Suprapubic skin (tissue), 4 donors: ENCODE measurements at places on chromosomes 5 and 9.

DNA sequence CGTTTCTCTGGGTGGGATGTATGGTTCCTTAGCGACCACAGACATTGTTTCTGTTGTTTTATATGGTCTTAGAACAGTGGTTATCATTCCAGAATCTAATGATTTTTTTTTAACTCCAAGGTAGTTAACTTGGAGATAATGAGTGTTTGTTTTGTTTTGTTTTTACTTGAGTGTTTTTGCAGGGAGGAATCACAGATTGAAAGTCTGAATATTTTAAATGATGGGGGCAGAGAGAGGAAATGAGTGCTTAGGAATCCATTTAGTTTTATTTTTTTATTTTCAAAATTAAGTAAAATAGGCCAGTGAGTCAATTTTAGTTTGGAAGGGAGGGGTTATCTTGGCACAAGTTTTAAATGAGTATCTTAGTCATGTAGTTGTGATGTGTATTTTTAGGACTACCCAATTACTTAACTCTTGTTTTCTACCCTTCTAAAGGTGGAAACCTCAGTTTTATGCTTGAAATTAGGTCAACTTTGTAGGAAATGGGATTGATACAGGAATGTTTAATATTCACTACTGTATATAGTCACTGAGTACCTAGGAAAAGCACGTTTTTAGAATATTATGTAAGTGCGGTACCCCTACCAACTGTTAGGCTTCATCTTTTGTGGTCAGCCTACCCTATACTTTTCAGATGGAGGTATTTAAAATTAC, 2.0 kb downstream of the UBE2R2 start:
- no peak for DNase-seq

GRCh38 chr5:1214163-1214935, 10.8 kb upstream of the SLC6A18 start:
- no peak for DNase-seq

GRCh38 chr9:1979741-1980367, 35.3 kb upstream of the SMARCA2 start:
- peak; percentile 64 for DNase-seq

DNA sequence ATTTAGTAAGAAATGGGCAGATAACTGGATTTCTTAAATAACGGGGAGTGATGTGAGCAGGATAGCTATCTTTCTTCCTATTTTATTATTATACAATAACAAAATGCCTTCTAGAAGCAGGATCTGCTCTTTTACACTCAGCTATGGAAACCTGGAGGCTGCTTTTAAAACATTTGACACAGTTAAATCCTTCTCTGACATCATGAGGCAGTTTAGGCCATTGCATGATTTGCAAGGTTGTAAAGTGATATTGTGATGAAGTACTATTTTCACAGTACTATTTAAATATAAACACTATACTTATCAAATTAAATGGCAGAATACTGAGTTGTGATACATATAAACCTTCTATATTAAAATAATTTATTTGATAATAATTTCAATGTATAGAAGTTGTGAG, 93.9 kb downstream of the ZSWIM6 start:
- no peak for DNase-seq

GRCh38 chr9:107239474-107239873, 43.6 kb upstream of the RAD23B start:
- DNase-seq: no peak

DNA sequence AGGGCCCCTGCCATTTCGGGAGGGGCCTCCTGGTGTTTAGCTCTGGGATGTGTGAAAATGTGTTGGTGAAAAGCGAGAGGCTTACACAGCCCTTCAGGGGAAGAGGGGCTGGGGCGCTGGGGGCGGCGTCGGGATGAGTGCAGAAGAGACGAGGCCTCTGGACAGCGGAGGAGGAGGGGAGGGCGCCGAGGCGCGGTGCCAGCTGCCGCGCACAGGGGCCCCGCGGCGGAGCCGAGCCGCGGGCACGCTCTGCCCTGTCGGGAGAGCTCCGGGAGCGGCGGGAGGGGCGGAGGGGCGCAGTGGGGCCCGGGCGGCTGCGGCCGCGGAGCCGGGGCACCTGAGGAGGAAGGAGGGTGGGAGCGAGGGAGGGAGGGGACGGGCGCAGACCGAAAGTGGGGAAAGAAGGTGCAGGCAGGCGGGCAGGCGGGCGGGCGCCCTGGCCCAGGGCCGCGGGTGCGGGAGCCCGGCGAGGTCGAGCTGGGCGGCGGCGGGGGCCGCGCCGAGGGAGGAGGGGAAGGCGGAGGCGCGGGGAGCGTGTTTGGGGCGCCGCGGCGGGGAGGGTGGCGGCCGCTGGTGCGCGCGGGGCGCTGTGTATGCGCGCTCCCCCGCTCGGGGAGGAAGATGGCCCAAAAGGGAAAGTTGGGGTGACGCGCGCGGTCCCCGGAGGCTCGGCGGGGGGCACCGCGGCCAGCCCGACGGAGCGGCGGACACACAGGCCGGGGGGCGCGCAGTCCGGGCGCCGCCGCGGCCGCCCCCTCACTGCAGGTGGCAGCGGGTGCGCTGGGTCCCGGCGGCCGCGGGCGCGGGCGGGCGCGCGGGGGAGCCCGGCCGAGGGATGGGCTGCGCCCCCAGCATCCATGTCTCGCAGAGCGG, at the start of gene PDE8B:
TSS of gene PDE8B (plus strand) at position 590 of the 873 bp plus-strand sequence. CDS start at position 836, 246 bp downstream.
- DNase-seq: no peak

DNA sequence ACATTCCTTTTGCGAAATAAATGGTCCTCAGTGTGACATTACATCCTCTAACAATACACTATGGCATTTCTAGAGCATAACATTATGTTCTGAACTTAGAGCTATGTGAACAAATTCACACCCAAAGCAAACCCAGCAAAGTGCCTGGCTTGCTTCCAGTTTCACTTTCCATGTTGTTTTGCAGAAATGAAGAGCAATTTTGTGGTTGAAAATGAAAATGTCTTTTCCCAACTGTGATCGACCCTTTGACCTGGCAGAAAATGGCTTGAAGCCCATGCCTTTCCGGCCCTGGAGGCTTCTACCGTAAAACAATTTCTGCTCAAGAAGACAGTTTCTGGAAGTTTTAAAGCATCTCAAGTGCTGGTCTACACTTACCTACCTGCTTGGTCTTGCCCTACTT, 344.7 kb upstream of the RGMB start:
- no peak for DNase-seq

GRCh38 chr5:171757853-171758535, 27.6 kb upstream of the SMIM23 start:
- DNase-seq: no peak

DNA sequence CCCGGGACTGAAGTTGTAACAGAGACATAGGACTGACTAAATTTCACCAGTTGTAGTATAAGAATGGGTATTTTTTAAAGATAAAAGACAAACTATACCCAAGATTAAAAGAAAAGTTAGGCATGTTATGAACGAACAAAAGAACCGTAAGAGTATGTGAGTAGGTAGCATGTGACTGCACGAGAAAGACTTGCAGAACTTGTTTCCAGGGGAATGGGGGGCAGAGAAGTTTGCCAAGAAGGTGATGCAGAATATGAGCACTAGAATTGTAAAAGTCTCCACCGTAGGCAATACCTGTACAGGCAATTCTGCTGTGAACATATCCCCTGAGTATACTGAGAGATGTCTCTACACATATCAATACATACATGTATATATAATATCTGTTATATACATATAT, 614.7 kb downstream of the PRELID2 start:
- no peak for DNase-seq

DNA sequence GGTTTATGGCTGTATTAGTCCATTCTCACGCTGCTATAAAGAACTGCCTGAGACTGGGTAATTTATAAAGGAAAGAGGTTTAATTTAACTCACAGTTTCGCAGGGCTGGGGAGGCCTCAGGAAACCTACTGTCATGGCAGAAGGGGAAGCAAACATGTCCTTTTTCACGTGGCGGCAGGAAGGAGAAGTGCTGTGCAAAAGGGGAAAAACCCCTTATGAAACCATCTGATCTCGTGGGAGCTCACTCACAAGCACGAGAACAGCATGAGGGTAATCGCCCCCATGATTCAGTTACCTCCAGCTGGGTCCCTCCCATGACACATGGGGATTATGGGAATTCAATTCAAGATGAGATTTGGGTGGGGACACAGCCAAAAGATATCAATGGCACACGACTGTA, 13.9 kb downstream of the LRRC70 start:
- no peak for DNase-seq

DNA sequence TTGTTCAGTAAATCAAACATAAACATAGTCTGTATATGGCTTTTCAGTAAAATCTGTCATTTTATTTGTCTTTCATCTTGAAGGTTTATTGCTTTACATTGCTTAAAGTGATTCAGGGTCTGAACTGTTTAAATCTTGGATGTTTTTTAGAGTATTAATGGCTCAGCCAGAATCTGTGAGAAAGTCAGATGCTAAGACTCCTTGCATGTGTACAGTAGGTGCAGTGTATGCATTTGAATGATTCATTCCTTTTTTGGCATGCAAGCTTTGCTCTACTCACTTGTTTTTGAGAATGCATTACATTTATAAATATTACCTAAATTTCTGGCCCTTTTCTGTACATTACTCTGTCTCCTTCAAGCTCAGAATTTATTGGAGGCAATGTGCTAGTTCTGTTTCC, 271.0 kb upstream of the RIOK2 start:
- no peak for DNase-seq

DNA sequence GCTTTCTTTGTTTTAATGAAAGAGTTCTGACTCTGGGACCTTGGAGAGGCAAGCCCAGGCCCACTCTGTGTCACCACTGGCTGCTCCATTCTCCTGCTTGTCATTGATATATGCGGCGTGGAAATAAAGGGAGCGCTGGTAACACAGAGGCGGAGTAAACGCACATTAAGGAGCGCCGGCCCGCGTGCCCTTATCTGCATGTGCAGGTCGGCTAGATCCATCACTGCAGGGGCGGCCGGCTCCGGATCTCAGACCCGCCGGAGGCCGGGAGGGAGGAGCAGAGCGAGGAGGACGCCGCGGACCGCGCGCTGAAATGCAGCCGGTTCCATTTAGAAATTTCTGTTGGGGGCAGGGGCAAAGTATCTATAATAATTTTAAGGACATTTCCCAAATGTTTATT, 70.8 kb downstream of the MRPL36 start:
- peak; percentile 39 for DNase-seq

GRCh38 chr5:173396311-173396993, 68.2 kb upstream of the STC2 start:
- no peak for DNase-seq

- no peak for DNase-seq
Measured at GRCh38 chr5:40277161-40277906, 402.4 kb upstream of the PTGER4 start.

- DNase-seq: no peak
Measured at GRCh38 chr5:145739843-145740242, 95.3 kb downstream of the PRELID2 start.

- peak; percentile 44 for DNase-seq
Measured at GRCh38 chr5:176781054-176781375, 29.3 kb upstream of the UNC5A start.

DNA sequence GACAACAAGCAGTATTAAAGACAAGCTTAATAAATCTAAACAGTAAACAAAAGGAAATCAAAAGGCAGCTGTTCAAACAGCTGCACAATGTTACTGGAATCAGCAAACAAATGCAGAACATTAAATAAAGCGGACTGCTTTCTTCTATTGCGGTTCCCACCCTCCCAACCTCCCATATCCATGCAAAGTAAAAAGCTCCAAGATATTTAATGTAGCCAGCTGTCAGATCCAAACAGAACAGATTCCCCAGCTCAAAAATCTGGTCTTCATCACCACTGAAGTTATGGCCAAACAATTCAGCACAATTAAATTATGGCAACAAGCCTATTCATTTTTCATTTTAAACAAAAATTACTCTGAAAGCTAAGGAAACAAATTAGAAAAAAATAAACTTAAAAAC, 75.9 kb downstream of the SLC38A9 start:
- no peak for DNase-seq

DNA sequence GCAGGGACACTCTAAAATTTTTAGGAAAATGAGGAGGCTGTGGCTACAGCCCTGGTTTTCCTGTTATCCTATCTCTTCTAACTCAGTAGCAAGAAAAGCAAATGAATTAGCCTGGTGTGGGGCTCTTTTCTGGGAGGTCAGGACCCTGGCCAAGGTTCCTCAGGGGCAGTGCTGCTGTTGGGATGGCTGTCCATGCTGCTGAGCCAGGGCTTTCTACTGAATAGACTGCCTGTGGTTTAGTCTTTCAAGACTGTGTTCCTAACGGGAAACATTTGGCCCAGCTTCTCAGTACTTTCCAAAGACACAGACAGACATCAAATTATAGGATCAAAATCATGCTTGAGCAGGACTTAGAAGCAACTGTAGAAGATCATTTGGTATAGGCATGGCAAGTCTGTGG, 18.1 kb downstream of the TNC start:
- DNase-seq: no peak

GRCh38 chr5:177957241-177957640, 38.8 kb downstream of the PROP1 start:
- no peak for DNase-seq

DNA sequence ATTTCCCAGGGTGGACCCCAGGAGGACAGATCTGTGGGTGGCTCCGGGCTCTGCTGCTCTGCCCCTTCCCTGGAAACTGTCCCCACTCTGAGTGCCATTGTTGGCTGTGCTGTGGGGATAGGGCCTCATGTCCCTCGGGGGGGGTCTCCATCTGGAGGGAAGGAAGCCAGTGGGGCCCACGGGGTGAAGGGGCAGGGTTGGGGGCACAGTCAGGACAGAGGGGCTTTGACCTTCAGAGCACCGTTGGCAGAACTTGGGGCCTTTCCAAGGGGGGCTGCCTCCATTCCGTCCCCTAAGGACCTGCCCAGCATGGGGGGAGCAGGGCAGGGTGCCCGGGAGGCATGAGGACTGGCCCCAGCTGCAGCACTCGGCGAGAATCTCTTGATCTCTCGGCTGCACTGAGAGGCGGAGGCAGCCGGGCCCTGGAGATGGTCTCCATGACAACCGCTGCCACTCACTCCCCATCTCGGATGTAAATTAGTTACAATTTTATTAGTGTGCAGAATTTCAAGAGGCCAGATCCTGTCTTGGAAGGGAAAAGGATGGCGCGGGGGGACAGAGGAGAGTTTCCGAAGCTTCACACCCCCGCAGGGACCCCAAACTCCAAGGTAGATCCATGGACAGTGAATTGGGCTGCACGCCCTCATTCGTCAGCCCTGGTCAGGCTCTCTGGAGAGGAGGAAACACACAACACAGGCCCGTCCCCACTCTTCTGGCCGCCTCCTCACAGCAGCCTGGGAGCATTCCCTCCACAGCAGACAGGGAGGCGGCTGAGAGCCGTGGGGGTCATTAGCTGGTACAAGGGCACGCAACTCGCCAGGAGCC, 216.2 kb upstream of the IER5L start:
- DNase-seq: no peak

- DNase-seq: no peak
Measured at GRCh38 chr5:181281984-181282316, 21.0 kb upstream of the TRIM52 start.
